Stimulated activated CD4-positive, alpha-beta T cell treated with anti-CD3 and anti-CD28 coated beads, Interleukin-1b, Interleukin-23, amount 100 ng/mL, for 1 hour (primary cell): ENCODE measurements at places on chromosomes 5 and 9.

GRCh38 chr5:115559524-115559923 lies 14.9 kb upstream of the FEM1C start:
- DNase-seq = no peak

DNA sequence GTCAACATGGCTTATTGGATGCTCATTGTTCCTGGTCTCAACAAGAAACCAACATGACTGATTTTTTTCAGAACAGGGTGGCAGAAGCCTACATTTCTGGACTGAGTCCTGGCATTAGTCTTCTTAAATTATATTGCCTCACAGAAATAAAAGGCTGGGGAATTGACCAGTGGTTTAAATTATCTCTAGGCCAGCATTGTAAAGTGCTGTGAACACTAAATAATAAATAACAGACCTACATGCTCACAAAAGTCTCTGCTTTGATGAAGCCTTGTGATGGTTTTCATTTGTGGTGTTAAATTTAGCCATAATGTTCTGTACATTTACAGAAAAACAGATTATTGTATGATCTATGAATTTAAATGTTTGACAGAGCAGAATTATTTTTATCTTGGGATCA lies 44.7 kb upstream of the CD180 start:
- DNase-seq = no peak

DNA sequence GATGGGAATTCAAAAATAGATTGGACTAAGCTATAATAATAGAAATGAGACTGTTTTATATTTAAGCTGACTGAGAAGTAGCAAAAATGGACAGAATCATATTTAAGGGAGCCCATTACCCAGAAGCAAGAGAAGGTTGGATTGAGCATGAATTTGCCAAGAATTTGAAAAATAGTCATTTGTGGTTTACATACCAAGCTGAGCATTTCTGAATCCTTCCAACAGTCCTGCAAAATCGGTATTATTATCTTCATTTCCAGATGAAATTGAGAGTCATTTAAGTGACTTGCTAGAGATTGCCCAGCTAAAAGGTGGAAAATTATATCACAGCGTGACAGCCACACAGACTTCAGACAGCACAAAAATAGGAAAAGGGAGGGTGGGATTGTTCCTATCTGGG lies 48.4 kb downstream of the TNFSF15 start:
- DNase-seq = no peak

DNA sequence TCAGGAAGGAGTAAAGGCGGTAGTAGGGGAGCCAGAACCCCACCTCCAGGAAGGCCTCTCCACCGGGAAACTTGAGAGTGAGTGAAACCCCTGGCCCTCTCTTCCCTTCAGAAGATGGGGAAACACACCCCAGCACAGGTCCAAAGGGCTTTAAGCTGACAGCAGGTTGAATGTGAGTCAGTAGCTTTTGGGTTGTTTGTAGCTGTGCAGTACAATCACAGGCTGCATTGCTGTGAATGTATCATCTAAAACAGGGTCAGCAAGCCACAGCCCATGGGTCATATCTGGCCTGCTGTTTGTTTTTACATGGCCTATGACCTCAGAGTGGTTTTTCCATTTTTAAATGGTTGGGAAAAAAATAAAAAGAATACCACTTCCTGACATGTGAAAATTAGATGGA lies 10.0 kb downstream of the OTULINL start:
- no peak for DNase-seq

DNA sequence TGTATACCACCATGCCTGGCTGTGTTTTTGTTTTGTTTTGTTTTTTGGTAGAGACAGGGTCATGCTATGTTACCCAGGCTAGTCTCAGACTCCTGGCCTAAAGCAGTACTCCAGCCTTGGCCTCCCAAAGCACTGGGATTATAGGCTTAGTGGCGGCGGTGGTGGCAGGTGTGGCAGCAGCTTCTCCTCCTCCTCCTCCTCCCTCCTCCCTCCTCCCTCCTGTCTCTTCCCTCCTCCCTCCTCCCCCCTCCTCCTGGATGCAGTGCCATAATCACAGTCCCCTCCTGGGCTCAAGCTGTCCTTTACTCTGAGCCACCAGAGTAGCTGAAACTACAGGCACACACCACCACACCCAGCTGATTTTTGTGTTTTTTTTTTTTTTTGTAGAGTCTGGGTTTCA lies 71.2 kb downstream of the UHRF2 start:
- DNase-seq = no peak

DNA sequence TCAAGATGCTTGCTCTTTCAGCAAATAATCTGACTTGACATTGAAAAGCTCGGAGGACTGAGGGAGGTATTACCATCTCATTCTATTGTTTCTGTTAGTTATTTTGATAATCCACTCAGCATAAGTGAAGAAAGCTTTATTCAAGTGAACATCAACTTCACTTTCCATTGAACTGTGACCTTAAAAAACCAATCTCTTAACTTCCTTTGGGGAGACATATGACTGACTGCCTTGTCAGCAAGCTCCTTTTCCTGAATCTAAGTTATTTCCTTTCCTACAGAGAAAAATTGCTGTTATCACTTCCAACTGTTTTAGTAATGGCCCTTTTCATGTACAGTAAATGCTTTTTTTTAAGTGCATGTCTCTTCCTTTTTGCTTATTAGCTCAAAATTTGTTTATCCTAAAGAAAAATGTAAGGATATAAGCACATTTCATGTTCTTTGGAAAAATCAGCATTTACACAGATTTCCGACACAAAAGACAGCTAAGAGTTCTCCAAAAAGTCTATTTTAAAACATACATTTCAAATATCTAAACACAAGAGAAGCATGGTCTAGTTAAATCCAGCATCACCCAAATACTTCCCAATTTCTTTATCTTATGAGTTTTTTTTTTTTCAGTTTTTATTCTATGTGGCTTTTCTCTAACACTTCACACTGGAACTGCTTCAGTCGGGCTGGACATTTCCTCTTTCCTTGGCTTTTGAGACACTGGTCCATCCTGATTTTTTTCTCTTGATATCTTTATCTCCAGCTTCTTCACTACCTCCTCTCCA lies 117.9 kb upstream of the DAB2 start:
- DNase-seq = no peak

DNA sequence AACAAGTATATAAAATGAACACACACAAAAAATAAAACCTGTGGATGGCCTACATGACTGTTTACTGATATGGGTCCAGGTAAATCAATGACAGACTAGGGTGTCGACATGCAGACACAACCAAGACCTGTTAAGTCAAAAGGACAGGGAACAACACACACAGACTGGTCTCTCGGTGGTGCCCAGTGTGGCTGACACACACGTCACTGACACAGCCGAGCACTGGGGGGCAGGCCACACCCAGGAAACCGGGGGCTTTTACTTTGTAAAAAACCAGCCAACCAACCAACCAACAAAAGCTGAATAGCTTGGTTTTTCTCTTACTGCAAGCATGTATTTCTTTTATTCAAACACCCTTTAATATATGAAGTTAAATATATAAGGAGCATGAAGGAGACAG lies 5.0 kb downstream of the FAM163B start:
- DNase-seq = no peak

DNA sequence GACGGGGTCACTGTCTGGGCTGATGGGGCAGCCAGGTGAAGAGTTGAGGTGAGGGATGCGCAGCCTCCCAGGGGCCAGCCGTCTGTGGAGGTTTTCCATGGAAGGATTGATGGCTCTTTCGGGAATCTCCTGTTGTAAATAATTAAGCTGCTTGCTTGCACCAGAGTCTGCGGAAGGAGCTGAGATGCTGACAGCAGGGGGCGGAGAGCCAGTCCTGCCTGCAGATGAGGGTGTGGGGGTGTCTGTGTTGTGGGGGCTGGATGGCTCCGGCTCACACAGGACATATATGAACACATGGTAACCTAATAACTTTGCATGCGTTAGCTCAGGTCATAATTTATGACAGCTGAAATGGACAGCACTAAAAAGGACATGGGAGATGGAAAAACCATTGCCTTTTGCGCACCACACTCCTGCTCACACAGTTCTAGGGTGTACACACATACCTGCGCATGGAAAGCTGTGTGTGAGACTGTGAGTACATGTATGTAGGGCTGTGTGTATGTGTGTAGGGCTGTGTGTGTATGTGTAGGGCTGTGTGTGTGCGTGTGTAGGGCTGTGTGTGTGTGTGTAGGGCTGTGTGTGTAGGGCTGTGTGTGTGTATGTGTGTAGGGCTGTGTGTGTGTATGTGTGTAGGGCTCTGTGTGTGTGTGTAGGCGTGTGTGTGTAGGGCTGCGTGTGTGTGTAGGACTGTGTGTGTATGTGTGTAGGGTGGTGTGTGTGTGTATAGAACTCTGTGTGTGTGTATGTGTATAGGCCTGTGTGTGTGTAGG lies 36.8 kb upstream of the SEMA4D start:
- no peak for DNase-seq

GRCh38 chr5:102713682-102714231 lies 41.3 kb upstream of the PAM start:
- DNase-seq = no peak
